Psoas muscle (tissue), 8 donors: ENCODE measurements at places on chromosomes 16 and 17. TPM values are rescaled to one million over a fixed set of nuclear protein-coding genes. Genes with fewer than 3 reads are reported as not detected.
A peak's percentile ranks its signal among the peaks of the same experiment; 100 is the strongest.

GRCh38 chr17:2157081-2157480 lies 102.2 kb downstream of the HIC1 start:
- DNase-seq = peak; percentile 36

- no peak for DNase-seq
These were observed 9.1 kb upstream of the SLC12A3 start for GRCh38 chr16:56855946-56856345.

GRCh38 chr17:3693829-3694231 lies 2.1 kb downstream of the P2RX5 start:
- DNase-seq = no peak

Gene TP53TG3B
- not detected for total RNA-seq

Gene SLC7A6
- total RNA-seq = 92.4 TPM
